GM18507 (cell line): ENCODE measurements at places on chromosomes 5 and 9.

DNA sequence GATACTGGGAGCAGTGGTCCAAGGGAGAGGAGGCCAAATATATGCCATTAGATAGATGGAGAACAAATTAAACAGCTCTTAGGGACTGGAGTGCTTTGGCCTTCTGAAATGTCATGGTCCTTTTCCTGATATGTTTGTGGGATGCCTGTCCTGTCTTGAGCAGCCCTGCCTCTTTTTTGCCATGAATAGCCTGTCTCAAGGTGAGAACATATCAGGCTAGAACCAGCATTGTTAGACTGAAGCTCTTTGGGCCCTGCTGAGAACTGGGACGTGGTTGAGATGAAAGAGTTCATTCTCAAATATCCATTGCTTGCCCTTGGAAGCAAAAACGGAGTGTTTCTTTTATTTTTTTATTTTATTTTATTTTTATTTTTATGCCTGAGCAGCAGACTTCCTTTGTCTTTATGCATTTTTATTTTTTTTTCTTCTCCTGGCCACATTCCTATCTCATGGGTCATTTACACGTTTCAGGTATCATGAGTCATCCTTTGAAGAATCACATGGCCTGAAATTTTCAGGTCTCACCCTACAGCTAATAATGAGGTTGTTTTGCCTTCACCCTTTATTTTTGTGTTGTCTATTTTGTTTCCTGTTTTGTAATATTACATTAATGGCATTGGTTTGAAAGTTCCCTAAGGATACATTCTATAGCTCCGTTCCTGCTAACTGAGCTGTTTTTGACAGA is 371.4 kb downstream of the PSAT1 start:
- DNase-seq: no peak

DNA sequence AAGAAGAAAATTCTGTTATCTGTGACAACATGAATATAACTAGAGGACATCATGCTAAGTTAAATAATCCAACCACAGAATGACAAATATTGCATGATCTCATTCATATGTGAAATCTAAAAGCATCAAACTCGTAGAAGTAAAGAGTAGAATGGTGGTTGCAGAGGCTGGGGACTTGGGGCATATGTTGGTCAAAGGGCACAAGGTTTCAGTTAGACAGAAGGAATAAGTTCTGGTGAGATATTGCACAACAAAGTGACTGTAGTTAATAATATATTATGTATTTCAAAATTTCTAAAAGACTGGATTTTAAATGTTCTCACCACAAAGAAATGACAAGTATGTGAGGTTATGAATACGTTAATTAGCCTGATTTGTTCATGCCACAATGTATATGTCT is 24.8 kb downstream of the GRIA1 start:
- DNase-seq: no peak

GRCh38 chr9:124221676-124222075 is 36.1 kb upstream of the NEK6 start:
- DNase-seq: no peak

- DNase-seq: no peak
These were observed 9.3 kb downstream of the LIX1 start for GRCh38 chr5:97133101-97133500.

- no peak for DNase-seq
These were observed 32.4 kb downstream of the PCDHGC5 start for GRCh38 chr5:141521244-141521781.

DNA sequence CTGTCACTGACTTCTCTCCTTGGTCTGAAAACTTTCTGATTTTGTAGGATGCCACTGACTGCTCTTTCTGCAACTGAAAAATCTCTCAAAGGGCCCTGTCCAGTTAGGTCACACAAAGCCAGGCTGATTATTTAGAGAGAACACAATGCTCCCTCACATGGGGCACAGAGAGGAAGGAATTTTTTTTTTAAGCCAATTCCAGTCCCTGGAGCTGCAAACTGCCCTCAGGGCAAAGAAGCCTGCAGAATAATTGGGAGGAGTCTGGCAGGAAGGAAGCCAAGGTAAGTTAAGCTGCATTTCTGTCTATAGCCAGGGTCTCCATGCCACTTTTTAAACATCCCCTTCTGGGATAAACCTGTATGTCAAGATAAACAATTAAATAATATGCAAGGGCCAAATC is 305.5 kb downstream of the ZSWIM6 start:
- DNase-seq: no peak

DNA sequence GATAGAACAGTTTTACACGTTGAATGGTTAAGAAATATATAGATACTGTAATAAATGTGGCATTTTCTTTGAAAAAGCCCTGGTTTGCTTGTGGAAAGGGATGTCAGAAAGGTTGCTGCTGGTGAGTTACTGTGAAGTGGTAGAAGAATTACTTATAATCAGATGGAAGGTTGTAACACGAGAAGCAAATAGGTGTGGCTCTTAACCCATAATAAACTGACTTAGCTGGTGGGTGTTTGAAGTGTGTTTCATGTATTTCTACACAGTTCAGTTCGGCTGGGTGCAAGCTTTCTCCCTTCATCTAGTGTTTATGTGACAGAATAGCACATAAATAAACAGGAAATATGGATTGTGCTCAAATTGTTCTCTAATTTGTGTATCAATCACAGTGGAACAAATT is 5.5 kb downstream of the CNOT6 start:
- no peak for DNase-seq

DNA sequence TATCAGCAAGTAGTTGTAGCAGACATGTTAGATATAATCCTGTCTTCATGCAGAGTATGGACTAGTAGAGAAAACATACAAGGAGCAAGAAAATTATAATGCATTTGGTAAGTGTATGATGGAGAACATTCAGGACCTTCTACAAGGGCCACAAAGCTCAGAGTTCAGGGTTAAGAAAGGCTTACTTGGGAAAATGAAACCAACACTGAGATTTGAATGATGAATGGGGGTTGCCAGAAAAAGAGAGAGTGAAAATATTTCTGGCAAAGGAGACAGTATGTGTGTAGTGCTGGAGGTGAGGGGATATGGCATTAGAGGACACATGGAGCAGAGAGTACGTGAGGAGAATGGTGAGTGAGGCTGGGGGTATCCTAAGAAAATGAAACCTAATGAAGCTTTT is 169.8 kb upstream of the STK32A start:
- DNase-seq: no peak

DNA sequence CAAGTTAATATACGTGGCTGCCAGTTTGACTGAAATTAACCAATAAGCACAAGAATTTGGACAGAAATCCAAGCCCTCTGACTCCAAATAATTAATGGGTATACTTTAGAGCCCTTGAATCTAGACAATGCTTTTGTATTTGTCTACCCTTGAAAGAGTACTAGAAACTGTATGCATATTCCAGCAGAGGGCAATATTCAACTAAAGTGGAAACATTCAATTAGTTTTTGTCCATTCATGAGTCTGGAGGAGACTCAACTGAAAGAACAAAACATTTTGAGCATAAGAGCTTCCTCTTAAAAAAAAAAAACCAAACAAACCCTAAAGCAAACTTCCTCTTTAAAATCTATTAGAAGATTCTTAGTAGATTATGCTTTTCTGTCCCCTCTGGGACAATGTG is 157.8 kb downstream of the ARHGEF28 start:
- no peak for DNase-seq

DNA sequence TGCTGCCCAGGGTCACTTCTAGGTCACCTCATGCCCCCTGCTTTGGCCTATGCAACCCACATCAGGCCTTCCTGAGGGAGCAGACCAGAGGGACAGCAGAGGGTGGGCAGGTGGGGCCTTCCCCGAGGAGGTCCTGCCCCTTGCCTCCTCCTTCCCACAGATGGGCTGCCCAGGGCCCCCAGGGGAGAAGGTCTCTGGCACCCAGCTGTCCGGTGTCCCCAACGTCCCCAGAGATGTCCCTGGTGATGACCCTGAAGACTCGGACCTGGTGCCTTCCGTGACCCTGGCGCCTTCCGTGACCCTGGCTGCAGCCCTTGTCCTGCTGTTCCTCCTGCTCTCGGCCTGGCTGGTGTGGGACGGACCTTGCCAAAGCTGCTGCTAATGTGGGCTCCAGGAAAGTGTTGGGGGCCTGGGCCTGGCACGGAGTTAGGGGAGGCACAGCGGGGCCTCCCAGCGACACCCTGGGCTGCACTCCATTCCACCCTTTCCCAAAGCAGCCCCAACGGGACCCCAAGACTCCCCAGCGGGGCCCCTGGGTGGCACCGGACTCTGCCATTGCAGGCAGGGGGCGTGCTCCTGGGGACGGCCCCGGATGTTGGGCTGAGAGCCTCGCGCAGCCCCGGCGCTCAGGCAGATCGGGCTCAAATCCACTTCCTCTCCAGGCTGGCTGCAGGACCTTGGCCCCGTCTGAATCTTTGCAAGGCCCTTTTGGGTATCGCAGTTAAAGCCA is 6.8 kb upstream of the SLC2A6 start:
- DNase-seq: no peak

- DNase-seq: no peak
These were observed 57.9 kb upstream of the ORM1 start for GRCh38 chr9:114264806-114265550.

DNA sequence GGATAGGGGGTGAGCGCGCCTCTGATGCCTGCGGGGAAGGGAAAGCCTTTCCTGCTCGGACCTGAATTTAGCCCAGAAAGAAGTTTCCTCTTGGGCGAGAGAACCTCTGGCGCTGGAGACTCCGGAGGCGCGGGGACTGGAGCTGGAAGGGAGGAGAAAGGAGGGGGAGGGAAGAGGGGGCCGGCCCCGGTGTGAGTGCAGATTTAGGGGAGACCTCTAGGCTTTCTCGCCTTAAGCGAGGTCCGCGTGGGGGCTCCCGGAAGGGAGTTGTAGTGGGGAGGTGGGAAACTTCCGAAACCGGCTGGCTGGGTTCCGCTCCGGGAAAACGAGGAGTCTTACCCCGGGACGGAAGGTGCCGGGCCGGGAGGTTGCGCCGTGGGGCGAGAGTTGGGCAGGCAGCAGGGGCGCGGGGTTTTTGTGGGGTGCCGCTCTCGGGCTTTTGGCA is 1.3 kb downstream of the PCSK5 start:
- DNase-seq: no peak

- DNase-seq: no peak
These were observed 22.5 kb upstream of the LAMC3 start for GRCh38 chr9:130986356-130986965.

DNA sequence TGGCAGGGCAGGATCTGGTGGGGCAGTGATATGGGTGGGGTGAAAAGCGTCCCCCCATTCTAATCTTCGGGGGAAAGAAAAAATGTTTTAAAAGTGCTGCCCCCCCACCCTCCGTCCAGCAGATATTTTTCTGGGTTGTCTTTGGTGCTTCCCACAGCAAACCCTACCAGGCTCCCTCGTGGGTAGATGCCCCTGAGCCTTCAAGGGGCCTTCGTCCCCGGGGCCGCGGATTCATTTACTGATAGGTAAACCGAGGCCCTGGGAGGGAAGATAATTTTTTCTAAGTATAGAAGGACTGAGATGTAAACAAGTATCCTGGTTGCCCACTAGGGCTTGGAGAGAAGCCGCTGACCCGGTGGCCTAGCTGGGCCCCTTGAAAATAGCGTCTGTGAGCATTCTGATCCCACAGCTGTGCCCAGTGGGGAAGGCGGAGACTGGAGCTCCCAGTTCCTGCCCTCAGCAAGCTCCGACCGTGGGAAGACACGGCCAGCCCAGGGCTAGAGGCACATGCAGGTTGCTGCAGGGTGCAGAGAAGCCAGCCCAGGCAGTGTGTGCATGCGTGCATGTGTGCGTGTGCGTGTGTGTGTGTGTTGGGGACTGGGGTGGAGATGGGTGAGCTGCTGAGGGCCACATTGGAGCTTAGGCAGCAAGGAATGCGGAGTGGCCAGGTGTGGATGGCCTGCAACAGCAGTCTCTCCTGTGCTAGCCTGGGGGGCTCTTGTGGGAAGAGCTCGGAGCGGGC is 6.0 kb upstream of the RXRA start:
- no peak for DNase-seq

DNA sequence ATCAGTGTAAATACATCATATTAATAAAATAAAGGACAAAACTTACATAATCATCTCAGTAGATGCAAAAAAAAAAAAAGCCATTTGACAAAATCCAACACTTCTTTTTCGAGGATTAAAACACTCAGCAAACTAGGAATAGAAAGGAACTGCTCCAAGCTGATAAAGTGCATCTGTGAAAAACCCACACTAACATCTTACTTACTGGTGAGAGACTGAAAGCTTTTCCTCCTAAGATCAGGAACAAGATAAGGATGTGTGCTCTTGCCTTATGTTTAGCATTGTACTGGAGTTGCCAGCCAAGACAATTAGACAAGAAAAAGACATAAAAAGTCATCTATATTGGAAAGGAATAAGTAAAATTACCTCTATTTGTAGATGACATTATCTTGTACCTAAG is 120.2 kb upstream of the SAP30L start:
- DNase-seq: no peak

DNA sequence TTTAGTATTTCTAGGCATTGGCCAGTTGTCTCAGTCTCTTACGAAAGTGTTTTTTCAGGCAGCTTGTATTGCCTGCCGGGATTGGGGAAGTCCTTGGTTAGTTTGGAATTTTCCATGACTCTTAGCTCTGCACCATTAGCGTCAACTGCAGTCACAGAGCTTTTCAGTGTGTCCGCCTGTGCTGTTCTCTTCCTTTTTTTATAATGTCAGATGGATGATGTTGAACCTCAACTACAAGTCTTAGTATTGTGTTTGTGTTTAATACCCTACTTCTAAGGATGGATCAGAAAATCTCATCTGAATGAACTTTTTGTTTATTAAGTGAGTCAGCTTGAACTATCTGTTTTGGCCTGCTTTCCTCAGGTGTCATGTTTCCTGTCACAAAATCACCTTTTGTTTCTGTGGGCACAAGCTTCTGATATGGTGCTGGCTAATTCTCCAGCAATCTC is 33.1 kb downstream of the ATP6V0E1 start:
- no peak for DNase-seq
